ENCODE measurements at places on chromosomes 2 and 18. TPM values are rescaled to one million over a fixed set of nuclear protein-coding genes. Genes with fewer than 3 reads are reported as not detected.

DNA sequence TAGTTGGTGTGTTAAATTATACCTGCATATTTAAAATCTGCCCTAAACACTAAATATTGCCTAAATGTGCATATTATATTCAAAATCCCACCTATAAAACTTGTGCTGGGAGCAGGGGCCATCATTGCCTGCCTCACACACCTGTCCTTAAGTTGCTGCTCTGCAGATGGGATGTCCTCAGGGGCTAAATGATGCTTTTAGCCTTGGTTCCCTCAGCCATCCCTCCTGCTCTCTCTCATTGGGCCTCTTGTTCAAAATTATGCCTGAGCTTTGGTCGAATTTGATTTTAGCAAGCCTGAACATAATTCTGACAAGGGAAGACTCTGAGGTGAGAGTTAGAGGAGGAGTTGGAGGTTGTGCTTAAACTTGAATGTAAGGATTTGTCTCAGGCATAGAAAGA lies 318.3 kb upstream of the RAB12 start:
- no peak for DNase-seq

- peak; percentile 13 for DNase-seq
Observed at GRCh38 chr18:27298214-27298804, 113.2 kb upstream of the CHST9 start.

DNA sequence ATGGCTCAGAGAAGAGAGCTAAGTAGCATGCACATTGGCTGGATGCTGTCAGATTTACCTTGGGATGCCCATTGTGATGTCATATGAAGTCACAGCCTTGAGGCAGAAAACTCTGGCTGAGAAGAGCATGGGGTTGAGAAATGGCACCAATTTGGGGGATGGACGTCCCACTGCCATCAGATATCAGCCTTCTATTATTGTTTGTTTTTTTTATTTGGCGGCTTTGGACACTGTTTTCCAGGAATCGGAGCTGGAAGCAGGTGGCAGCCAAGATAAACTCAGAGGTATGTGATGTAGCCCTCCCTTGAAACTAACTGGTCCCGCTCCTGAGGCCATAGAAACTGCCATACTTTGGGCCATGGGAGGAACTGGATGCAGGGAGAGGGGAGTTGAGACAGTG lies 40.6 kb downstream of the GCKR start:
- no peak for DNase-seq

DNA sequence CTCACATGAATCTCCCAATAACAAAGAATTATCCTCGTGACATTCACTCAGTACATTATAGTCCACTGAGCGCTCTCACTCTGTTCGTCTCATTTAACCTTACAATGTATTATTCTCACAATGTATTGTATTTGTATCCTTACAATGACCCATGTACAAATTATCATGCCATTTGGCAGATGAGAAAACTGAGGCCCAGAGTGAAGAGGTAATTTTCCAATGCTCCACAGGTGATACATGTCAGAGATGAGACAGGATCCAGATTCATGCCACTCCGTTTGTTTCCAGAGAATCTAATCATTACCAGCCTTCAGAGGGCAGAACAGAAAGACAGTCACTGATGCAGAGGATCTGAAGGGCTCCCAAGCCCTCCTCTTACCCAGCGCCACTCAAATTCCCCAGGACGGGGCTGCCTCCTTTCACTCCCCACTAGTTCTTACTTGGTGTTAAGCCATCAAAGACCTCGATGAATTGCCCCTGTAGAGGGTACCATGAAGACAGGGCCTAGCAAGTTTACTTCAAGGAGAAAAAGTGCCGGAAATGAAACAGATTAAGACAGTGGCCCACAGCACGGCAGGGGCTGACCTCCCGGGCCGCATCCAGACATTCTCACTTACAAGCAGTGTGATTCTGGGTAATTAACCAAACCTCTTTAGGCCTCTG lies 98.4 kb upstream of the MBOAT2 start:
- DNase-seq, result no peak

GRCh38 chr2:234995332-234996068 lies 43.7 kb downstream of the SH3BP4 start:
- DNase-seq, result peak; percentile 84

DNA sequence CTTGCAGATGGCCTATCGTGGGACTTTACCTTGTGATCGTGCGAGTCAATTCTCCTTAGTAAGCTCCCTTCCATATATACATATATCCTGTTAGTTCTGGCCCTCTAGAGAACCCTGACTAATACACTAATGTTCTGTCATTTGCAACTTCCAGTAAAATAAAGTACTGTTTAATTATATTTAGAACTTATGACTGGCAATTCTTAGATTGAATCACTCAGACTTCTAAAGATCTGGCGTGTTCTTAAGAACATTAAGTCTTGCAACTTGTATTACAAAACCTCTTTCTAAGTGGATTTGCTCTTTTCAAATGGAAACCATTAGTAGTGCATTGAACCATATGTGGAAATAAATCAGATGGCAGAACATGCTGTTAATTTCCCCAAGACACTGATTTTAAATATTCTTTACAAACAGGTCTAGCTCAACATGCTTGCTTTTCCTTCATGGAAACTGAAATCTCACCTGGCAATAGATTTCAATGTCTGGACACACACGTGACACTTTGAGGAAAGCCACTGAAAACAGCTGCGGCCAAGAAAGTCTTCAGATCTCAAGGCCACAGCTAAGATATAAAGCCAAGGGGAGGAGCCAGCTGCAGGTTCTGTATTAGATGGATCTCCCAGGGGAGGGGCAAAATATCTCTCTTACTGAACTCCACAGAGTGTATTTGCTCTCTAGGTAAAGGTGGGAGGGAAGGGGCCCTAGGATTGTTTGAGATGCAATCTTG lies 50.6 kb downstream of the PMAIP1 start:
- DNase-seq, result no peak

DNA sequence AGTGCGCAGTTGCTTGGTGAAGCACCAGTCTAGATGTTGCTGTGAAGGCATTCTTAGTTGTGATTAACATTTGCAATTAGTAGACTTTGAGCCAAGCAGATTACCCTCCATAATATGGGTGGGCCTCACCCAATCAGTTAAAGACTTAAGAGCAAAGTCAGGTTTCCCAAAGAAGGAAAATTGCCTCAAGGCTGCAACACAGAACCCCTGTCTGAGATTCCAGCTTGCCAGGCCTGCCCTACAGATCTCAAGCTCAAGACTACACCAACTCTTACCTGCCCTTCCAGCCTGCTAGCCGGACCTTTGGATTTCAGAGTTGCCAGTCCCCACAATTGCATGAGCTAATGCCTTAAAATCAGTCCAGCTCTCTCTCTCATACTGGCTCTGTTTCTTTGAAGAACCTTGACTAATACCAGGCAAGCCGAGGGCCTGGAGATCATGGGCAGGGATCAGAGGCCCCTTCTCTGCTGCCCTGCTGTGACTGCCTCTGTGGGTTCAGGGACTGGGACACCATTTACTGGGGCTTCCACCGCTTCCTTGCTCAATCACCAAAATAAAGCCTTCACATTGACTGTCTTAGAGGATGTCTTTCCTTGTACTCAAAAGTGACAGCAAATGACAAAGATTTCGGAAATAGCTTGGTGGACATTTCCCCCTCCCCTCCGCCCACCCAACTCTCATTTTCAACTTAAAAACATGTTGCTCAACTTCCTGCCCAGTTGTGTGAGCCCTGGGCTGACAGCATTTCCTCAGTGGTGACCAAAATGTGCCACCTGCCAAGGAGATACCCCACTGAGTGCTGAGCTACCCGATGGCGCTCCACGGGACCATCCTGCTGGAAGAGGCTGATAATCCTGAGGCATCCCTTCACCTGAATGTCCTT lies 86.7 kb downstream of the GALNT14 start:
- no peak for DNase-seq

DNA sequence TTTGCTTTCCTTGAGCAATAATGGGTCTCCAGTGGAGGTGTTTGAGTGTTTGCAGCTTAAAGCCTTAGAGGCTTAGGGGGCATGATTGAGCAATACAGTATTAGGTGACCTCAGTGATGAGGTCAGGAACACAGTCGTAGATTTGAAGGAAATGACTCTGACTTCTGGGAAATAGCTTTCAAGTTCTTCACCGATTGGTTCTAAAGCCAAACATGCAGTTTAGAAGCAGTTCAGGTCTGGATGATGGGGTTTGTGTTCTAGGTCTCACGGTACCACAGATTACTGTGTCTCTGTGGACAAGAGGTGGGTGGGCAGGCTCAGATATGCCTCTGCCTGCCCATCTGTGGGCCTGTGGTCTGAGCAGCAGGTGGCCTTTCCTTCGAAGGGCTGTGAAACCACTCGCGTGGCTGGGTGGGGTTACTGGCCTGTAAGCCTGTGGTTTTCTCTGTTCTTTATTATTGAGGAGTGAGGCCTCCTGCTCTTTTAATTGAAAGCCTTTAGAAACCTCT lies 7.8 kb downstream of the MTHFD2 start:
- DNase-seq, result no peak

DNA sequence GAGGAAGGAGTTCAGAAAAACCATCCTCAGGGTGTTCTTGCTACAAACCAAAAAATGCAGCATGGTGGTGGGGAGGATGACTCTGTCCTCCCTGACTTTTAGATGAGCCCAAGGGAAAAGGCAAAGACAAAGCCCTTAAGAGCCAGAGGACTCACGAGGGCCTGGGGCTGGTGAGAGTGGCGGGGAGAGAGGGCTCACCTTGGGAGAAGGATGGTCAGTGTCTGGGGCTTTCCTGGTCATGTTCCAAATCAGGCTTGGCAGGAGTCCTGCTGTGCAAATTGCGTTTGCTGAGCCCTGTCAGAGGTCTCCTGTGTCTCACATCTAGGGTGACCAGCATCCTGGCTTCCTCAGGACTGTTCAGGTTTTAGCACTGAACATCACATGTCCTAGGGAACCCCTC lies 4.7 kb downstream of the UGT1A1 start:
- no peak for DNase-seq

DNA sequence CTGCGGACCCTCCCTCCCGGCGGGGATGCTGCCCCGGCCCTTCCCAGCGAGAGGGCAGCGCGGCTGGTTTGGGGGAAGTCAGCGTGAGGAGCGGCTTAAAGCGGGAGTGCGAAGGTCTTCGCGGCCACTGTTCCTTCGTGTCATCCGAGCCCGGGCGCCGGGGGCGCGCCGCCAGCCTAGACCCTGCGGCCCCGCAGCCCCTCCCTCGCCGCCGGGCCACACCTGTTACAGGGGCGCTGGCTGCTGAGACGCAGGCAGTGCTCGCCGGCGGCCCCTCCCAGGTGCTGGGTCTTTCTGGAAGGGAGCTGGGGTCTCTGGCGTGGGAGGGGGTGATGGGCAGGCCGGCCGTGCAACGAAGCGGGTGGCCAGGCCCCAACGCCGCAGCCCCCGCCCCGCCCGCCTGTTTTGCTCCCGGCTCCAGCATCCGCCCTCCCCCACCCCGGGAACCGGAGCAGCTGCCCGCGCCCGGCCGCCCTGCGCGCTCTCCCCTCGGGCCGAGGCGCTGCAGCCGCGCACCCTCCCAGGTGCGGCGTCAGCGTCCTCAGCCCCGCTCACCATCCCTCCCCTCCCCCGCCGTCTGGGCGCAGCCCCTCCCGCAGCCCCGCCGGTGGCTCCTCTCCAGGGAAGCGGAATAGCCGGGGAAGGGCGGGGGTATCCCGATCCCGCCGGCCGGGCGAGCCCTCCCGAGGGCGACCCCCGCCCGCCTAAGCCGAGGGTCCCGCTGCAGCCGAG lies 727 bp downstream of the KIF1A start:
- no peak for DNase-seq

DNA sequence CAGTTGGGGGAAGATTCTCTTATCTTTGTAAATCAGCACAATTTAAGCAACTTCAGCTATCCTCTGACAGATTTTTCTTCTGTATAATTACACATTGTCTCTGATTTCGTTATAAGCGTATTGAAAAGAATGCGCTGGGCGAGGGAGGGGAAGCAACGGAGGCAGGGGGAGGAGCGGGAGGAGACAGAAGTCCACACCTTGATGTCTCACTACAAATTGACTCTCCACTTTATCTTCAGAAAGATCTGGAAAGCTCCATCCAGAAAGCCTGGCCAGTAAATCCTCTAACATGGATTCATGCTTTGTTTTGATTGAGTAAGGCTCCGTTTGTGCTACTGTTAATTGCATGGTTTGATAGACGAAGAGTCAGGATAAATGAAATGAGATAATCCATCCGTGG lies 76.6 kb downstream of the SMIM21 start:
- DNase-seq, result no peak

- DNase-seq, result no peak
Observed at GRCh38 chr2:213991453-213992108, 419.3 kb upstream of the VWC2L start.

GRCh38 chr2:11490194-11490593 lies 24.2 kb upstream of the E2F6 start:
- no peak for DNase-seq

DNA sequence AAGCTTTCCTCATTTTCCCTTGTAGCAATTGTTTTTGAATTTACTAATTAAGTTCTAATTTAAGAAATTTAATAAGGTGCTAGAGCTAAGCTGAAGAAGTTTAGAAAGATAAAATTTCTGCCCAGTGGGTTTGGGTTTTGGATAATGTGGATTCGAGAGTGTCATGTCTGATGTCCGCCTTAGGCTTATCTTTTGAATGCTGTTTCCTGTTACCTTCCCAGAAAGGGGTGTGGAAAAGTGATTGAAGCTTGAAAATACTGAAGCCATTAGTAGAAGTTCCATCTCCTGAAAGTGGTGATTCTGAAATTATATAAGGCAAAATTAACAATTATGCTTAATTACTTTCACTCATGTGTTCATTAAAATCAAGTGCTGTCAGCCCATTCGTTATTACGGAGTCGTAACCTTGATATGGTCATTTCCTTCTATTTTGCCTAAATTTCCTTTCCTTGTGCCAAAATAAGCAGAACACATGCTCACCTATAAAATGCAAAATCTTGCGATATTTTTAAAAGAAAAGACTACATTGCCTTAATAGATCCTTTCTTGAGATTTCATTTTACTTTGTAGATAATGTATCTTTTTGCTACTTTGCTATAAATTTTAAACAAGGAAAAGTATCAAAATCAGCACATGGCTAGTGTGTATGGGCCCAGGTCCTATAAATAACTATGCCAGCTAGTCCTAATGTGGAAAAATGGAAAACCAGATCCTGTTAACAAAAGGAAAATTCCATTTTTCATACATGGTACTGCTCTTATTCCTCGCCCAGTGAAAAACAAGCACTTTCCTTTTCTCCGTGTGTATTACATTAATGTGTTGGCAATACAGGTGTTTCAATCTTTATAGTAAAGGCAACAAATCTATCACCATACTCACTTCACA lies 97.3 kb downstream of the ICOS start:
- DNase-seq, result no peak

DNA sequence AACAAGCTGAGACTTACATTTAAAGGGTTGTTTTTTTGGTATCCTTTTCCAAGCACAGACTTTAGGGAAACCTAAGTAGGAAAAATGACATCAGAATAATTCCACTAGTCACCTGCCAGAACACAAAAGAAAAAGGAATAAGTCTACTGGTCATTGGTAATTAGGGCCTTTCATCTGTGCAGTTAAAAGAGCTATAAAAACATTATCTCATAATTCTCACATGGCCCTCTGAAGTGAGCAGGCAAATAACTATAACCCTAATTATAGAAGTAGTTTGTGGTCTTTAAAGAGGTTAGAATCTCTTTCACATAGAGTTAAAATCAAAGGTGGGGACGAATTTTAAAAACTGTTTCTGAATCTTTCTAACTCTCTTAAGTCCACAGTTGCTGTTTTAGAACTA lies 111.1 kb upstream of the B3GNT2 start:
- no peak for DNase-seq

The VWA3B gene
- total RNA-seq, result not detected

The SMIM21 gene
- total RNA-seq, result not detected

The TTN gene
- under 0.01 TPM for total RNA-seq

The CDH7 gene
- not detected for total RNA-seq

The SALL3 gene
- total RNA-seq, result not detected

The SRD5A2 gene
- not detected for total RNA-seq

Data from HepG2 (cell line).